A172 (cell line): ENCODE measurements at places on chromosomes 6 and 20. TPM values are rescaled to one million over a fixed set of nuclear protein-coding genes. Genes with fewer than 3 reads are reported as not detected.
A peak's percentile ranks its signal among the peaks of the same experiment; 100 is the strongest.

Gene OR12D3
- not detected in 2 replicates for total RNA-seq

Gene SMLR1
- not detected in 2 replicates for total RNA-seq

Gene PRSS35
- total RNA-seq, result 0.90 and 1.3 TPM in 2 replicates

Gene SLC32A1
- not detected in 2 replicates for total RNA-seq

Gene POPDC3
- total RNA-seq, result 29.4 and 45.7 TPM in 2 replicates

GRCh38 chr6:96104910-96105309, 89.1 kb downstream of the FUT9 start:
- no peak for DNase-seq

DNA sequence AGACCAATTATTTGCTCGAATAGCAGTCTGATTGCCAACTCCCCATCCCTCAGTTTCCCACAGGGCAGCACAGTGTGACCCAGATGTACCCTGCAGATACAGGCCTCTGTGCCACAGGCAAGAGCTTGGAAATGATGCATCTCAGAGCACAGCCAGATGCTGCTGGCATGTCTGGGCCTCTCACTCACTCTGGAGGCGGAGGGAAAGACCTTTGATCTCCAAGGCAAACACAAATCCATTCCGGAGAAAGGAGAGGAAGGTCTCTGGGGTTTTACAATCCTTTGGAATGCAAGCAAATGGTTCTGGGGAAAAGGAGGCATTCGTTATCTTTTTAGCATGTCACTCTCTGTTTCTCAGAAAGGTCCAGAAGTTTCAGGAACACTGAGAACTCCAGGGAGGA, 74.2 kb downstream of the RIOK1 start:
- no peak for DNase-seq

- DNase-seq, result no peak
Observed at GRCh38 chr6:163406366-163406765, 8.2 kb upstream of the QKI start.

DNA sequence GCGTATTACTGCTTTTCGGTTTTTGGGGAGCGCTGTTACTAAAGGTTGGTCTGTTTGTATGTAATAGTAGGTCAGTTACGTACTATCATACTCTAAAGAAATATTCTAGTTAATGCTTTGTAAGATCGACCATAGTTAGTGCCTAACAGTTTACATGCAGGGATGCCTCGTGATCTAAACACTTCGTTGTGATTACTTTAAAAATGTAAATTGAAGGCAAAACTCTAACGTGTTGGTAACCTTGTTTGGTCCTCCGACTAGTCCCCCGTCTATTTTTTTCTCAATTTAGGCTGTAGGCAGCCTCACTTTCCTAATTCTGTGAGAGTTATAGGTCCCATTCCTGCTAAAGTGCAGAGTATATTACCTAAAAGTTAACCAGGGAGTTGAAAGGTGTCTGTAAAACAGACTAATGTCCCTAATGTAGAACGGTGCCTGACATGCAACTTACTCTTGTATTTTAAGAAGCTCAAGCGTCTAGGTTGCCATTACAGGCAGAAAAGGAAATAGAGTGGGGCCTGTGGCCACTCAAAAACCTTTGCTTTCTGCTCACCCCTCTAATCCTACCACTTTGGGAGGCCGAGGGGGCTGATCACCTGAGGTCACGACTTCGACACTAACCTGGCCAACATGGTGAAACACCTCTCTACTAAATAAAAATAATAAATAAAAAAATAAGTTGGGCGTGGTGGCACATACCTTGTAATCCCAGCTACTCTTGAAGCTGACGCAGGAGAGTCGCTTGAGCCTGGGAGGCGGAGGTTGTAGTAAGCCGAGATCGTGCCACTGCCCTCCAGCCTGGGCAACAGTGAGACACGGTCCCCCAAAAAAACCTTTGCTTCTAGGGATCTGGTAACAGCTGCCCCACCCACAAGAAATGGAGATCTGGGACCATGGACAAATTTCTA, 37.8 kb downstream of the HFE start:
- DNase-seq, result no peak

DNA sequence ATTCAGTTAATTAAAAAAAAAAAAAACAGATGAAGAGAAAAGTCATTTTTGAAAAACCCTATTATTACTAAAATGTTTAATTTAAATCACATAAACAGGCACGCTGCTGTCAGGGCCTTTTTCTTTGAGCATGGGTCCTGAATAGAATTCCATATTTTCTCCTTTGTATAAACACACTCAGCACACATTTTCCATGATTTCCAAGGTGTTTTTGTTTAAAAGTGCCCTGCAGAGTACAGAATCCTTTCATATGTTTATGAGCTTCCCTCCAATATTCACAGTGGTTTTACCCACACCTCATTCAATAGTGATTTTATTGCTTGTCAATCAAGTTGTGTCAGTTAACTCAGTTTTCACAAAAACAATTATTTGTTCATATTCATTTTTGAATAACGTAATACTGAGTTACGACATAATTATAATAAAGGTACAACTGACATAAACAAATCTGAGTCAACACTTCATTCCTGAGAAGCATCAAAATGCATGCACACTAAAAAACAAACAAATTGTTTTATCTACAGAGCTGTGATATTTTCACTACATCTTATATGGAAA, 15.2 kb downstream of the SLC35B3 start:
- no peak for DNase-seq

- no peak for DNase-seq
Observed at GRCh38 chr20:35661908-35662307, 2.8 kb downstream of the CPNE1 start.

DNA sequence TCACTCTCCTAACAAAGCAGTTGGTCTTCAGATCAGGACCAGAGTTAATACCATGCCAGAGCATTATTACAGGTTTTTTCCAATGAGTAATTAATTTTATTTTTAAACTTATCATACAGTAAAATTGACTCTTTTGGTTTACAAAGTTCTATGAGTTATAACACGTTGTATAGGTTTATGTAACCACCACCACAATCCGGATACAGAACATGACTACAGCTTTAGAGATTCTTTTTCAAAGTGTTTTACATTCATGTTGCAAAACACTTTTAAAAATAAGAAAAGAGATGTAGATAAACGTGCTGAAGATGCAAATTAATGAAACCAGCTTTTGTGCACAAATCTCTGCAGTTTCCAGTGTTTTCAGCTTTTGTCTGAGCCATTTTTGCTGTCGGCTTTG, 1.5 kb upstream of the TPBG start:
- DNase-seq, result no peak

DNA sequence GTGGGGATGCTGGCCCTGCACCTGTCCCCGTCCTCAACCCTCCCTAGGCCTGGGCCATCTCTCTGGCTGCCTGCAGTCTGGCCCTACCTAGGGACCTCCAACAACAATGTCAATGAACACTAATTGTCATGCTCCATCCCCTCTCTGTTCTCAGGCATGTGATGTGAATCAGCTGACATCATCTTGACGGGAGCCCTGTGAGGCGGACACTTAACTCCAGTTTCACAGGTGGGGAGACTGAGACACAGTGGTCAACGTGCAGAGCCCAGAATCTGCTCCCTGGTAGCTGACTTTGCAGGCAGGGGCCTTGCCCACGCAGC, 762 bp upstream of the TCEA2 start:
- DNase-seq, result no peak

- no peak for DNase-seq
Observed at GRCh38 chr6:48037946-48038345, 73.1 kb downstream of the PTCHD4 start.

GRCh38 chr6:15305909-15306308, 60.0 kb downstream of the JARID2 start:
- no peak for DNase-seq

GRCh38 chr6:20647585-20647984, 113.3 kb downstream of the CDKAL1 start:
- no peak for DNase-seq

DNA sequence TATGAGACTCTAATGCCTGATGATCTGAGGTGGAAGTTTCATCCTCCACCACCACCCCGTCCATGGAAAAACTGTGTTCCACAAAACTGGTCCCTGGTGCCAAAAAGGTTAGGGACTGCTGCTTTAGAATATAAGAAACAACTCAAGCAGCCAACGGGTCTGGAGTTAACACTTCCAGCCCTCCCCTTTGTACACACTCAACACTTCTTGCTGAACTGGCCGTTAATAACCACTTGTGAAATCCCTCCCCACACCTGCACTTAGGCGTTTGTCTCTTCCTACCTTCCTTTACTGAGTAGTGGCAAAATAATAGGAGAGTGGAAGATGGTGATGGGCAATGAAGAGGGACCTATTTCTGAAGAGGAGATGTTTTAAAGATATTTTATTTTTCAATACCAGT, 10.5 kb downstream of the SAYSD1 start:
- no peak for DNase-seq

GRCh38 chr6:97805596-97805995, 522.6 kb upstream of the MMS22L start:
- DNase-seq, result no peak

GRCh38 chr20:57407541-57407956, 16.4 kb downstream of the RBM38 start:
- DNase-seq, result no peak

- peak; percentile 73 for DNase-seq
Observed at GRCh38 chr6:155177363-155177961, 86.4 kb upstream of the CLDN20 start.

GRCh38 chr20:52926505-52926904, 45.7 kb upstream of the TSHZ2 start:
- peak; percentile 41 for DNase-seq

- DNase-seq, result no peak
Observed at GRCh38 chr6:52209770-52210169, 23.6 kb downstream of the IL17A start.

GRCh38 chr6:70315079-70315751, 12.3 kb upstream of the COL9A1 start:
- no peak for DNase-seq

DNA sequence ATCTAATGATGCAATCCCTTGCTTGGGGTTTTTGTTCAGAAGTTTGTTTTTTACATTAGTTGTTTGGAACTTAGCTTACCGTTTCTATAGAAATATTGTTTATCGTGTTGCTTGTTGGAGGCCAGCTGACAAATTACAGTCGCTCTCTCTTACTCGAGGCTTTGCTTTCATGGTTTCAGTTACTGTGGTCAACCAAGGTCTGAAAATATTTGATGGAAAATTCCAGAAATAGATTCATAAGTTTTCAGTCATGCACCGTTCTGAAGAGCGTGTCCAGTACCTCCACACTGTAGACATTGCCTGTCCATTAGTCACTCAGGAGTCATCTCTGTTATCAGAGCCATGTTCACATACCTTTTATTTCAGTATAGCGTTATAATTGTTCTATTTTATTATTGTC, 47.9 kb downstream of the DEK start:
- DNase-seq, result peak; percentile 52

DNA sequence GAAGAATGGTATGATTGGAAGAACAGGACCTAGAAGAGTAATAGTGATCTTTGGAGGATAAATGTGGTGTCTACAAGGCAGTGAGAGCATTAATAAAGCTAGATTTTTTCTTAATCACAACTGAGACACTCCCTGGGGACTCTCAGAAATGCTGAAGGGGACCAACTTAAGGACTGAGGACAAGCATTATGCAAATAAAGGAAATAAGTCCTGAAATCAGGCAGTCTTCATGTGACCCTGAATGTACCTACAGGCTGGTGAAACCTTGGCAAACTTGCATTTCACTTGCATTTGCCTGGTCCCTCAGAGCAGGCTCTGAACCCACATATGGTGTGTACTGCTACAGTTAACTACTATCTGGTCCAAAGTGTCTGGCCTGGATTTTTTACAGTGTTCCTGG, 19.3 kb upstream of the TTK start:
- no peak for DNase-seq

DNA sequence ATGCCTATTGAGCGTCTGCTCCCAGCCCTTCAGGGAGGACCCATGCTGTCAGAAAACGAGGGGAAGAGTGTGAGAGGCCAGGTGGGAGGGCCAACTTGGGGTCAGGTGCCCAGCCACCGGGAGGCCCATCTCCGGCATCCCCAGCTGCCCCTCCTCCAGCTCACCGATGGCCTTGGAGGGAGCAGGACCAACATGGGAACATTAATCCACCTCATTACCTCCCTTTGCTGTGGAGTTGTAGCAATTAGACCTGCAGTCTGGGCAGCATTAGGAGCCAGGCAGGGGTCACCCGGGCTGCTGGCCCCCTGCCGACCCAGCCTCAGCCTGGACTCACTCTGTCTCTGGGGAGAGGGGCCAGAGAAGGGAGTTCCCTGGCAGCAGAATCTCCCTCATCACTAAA, 25.1 kb downstream of the DLGAP4 start:
- no peak for DNase-seq

DNA sequence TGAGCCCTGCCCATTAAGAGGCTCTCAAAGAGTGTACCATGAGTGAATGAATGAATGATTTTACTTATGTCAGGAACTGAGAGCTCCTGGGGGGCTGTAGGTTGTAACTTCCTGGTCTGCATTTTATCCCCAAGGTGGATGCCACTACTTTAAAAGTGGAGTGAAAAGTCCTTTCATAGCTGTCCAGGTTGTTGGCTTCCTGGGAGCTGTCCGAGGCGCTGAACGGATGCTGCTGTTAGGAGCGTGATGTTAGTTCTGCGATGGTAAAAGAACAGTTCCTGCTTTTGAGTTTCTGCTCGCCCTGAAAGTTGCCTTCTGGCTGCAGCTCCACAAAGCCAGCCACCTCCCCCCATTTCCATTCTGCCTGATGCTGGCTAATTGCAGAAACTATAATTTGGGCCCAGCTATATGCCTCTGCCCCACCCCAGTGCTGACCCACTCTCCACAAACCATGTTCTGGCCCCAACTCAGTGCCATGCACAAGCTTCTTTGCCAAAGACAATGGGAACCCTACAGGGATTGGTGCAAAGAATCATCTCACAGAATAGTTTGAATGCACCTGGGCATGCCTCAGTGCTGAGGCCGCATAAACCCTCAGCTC, 330.9 kb upstream of the CDH4 start:
- DNase-seq, result peak; percentile 15

DNA sequence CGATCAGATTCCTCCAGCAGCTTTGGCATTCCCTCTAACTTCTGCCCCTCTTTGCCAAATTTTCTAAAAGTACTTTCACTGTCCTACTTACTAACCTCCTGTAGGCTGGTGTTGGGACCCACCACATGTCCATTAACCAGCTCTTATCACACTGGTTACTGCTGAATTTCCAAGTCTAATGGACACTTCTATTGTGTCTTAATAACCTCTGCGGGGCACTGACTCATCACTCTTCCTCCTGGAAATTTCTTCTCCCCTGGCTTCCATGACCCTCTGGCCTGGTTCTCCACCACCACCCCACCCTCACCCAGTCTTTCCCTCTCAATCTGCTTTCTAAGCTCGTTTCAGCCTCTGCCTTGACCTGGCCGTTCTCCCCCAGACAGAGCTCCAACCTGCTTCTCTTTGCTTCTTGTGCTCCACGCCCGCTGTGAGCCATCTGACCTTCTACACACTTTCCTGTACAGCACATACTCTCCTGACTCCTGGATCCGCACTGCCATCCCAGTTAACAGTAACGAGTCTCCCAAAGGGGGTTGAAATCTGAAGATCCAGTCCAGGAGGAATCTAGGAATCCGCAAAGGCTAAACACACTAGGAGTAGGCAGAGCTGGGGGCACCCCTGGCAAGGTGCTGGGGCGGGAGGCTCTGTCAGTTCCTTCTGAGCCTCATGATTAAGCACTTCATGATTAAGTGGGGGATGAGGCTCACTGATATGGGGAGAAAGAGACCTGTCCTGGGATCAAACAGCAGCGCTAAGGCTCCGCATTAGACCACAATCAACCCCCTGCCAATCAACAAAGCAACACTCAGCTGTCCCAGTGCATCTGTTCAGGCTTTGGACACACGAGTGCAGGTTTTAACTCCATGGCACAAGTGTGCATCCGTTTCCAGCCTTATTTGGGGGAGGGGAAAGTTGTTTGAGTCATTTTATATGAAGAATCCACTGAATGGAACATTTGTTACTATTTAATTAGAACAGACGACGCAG, 146.3 kb downstream of the LY86 start:
- peak; percentile 39 for DNase-seq
